ENCODE measurements at places on chromosomes 3 and 15.

DNA sequence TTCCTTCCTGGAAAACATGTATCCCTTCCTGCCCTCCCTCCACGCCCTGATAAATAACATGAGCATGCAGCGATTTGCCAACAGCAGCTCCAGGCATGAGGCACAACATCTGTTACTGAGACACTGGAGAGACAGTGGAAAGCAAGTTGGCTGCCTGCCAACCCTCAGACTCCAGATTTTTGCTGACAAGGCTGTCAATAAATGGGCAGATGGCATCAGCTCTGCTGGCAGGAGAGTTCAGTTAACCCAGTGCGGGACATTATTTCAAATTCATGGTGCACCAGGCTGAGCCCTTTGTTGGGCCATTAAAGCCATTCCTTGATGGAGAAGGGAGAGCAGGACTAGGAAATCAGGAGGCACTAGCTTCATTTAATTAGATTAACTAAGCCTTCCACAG is 293.3 kb downstream of the MEX3B start:
- no peak for DNase-seq

- no peak for DNase-seq
Observed at GRCh38 chr3:38653685-38654537, 4.4 kb upstream of the SCN5A start.

GRCh38 chr3:99925584-99926230 is 108.0 kb downstream of the CMSS1 start:
- no peak for DNase-seq

GRCh38 chr3:70056081-70056480 is 56.5 kb downstream of the SAMMSON start:
- DNase-seq: no peak

DNA sequence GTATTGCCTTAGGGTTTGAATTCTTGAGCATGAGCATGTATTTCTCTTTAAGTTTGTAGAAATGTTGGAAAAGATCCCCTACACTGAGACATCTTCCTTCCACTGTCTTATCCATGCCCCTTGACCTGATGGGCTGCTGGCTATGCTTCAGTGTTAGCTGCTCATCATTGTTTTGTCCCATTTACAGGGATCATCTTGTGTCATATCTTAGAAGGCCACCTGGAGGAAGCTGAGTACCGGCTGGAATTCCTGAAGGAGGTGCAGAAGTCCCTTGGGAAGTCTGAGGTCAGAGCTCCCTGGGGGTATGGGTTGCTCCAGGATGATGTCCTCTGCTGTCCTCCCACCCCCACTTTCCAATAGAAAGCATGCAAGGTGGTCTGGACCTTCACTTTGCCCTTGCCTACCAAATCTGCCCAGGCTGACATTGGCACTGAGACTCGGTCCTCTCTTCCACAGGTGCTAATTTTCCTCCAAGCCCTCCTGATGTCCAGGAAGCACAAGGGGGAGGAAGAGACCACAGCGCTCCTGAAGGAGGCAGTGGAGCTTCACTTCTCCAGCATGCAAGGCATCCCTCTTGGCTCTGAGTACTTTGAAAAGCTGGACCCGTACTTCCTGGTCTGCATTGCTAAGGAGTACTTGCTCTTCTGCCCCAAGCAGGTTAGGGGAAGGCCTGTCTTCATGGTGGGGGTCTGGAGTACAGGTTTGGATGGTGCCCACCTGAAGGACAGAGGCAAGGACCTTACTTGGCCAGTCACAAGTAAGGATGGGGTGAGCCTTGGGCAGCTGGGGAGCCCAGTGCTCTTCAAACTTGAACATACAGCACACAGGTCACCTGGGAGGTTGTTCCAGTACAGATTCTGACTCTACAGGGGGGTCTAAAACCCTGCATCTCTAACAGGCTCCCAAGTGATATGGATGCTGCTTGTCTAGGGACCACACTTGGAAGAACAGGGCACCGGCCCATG is 17.7 kb downstream of the TTC21A start:
- DNase-seq: no peak

DNA sequence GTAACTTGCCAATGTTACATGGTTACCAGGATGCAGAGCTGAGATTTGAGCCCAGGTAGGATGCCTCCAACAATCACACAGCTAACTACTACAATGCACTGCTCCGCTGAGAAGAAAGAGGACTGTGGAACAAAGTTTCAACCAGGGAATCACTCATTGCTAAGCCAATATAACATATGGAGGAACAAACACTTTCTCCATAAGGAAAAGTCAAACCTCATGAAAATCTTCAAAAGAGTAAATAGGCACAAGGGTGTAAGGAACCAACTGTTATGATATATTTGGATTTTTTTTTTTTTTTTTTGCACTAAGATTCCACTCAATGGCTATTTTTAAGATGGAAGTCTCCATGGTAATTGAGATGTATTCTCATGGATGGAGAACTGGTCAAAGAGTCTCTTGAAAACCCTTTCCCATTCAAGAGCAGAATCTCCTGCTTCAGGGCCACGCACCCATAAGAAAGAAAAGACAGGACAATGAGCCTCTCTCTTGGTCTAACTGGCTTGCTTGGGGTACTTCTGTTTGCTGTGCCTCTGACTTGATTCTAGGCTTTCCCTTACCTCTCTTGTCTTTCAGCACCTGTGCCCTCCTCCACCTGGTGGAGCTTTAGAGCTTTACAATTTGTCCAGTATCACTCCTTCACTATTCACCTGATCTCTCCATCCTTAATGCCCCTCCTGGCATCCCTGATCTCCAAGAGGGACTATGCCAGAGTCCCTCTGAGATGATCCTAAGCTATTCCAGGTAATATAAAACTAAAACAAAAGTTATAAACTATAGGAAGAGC is 252.8 kb downstream of the NTRK3 start:
- DNase-seq: no peak

DNA sequence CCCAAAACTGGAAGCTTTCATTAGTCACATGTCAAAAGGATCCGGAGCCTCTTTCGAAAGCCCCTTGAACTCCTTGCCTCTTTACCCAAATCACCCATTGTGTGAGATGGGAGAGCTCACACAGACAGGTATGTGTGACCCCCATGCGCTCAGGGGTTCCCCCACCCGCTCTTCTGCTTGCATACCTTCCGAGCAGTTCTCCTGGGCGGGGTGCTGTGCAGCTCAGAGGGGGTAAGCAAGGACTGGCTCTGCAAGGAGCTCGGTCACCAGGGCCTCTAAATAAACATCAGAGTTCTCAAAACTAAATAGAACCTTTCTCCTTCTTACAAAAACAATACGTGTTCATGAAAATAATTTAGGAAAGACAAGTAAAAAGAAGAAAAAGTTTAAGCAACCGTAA is 55.7 kb downstream of the PXYLP1 start:
- DNase-seq: no peak

DNA sequence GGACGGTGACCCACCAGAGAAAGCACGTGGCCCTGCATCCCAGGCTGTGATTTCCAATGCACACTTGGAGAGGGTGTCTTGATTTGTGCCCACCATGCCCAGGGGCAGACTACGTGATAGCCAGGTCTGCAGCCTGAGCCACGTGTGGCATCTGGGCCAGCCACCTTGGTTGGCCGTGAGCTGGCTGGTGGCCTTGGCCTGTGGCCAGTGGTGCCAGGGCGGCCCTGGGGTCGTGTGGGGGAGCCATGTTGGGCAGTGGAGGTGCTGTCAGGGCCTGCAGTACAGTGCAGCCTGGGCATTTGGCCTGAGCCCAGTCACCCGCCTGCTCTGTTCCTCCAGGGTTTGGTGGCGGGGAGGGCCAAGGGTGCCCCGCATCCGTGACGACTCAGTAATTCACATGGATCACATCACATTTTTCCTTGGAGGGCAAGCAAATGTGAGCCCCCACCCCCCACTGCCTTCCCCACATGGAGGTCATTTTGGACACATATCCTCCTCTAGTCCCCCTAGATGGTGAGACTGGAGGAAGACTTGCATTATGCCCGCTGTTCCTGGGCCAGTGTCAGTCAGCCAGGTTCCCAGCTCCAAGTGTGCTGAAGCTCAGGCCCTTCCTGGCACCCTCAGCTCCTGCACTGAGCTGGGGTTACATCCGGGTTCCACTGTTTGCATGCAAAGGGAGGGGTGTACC is 201.4 kb downstream of the UBE3A start:
- no peak for DNase-seq

DNA sequence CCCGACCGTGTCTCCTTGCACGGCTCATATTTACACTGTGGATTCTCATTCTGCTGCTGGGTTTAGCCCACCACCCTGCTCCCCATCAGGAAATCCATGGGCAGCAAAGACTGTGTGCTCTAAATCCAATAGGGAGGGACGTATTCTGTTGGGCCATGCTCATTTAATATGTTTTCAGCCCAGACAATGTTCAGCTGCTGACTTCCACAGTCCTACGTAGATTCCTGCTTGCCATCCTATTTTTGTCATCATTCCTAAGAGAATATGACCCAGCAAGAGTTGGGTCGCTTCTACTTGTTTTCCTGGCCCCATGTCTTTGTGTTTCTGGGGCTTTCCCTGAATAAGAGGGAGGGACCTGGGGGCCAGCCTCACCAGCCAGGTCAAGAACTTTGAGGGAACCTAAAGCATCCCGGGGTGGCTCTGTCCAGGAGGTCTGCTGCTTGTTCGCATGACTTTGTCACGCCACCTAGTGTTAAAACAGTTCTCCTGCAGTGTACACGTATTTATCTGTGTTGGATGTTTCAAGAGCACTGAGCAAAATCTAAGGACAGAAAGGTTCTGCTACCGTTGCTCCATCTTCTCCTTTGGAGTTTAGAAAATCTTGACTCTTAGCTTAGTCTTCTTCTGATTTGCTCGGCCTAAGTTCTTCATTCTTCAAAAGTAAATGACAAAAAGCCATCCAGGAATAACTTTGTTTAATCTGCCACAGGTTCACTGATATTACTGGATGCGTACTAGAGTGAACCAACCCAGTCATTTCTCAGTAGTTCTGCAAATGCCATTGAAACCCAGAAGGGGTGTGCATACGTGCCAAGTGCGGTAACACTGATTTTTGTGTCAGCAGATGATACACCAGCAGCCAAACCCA is 79.8 kb upstream of the NR2E3 start:
- no peak for DNase-seq

GRCh38 chr3:152589644-152590043 is 245.3 kb upstream of the P2RY1 start:
- no peak for DNase-seq
